ENCODE measurements at places on chromosomes 4 and X.

GRCh38 chr4:101065346-101065745, 282.0 kb downstream of the PPP3CA start:
- DNase-seq = no peak

DNA sequence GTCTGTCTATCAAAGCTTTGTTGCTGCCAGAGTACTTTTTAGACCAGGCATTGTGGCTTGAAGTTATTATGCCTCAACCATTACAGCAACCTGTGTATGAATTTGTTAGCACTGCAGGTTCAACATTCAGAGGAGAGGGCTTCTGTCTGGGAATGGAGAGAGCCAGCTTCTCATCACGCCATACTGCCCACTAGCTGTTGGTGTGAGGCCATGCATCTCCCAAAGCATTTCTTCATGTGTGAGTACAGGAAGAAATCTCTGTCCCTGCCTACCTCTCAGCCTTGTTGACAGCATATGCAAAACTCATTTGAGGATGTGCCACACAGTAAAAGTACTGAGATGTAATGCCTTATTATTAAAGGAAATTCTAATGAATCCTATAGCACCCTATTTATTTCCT, 76.9 kb upstream of the PPARGC1A start:
- peak; percentile 15 for DNase-seq

- no peak for DNase-seq
Observed at GRCh38 chrX:10193587-10193986, 36.8 kb downstream of the CLCN4 start.

- DNase-seq = peak; percentile 41
Observed at GRCh38 chrX:40009890-40010289, 87.9 kb downstream of the BCOR start.

DNA sequence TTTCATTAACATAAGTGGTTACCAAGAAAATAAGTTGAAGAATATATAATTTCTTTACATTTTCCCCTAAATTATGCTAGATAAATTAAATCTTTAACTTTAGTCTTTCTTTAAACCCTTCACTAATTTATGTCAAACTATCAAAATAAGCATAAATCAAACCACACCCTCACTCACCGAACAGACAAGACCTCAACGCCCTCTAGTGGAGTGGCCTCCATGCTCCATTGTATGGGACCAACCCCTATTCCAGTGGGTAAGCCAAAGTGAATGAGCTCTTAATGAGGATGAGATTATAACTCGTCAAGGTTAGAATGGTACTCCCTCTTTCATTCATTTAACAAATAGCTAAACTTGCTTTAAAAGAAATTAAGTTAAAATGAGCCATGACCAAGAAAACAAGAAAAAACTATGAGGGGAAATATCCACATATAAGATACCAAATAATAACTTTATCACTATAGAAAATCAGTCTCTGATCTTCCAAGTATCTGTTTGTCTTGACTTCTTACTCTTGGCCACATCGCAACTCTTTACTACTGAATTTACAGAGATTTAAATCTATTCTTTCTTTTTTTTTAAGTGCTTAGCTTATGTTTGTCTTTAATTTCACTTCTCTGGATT, 15.6 kb upstream of the BBS12 start:
- DNase-seq = peak; percentile 55

DNA sequence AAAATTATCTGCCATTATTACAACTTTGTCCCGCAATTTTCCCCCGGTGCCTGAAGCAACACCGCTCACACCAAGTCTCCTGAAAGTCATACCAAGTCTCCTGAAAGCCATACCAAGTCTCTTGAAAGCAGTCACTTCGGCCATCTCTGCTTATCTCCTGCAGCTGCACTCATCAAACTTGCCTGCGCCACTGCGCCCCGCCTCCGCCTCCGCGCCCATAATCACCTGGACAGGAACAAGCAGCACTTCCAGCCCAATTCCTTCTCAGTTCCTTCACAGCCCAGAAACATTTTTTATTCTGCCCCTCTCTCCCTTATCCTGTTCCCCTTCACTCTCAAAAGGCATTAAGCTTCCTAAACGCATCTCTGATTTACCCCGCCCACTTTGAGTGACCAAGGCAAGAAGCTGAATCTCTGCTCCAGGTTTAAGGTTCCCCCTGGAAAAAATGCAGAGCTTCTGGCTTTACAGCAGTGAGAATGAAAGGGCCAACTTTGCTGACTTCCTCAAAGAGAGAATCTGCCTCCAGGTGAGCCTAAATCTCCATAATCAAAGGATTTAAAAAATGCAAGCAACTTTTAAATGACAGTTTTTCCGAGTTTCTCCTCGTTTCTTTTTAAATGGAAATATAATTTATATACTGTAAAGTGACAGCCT, 7.7 kb downstream of the GPR50 start:
- no peak for DNase-seq

GRCh38 chrX:41491267-41492004, 44.3 kb downstream of the NYX start:
- DNase-seq = no peak

DNA sequence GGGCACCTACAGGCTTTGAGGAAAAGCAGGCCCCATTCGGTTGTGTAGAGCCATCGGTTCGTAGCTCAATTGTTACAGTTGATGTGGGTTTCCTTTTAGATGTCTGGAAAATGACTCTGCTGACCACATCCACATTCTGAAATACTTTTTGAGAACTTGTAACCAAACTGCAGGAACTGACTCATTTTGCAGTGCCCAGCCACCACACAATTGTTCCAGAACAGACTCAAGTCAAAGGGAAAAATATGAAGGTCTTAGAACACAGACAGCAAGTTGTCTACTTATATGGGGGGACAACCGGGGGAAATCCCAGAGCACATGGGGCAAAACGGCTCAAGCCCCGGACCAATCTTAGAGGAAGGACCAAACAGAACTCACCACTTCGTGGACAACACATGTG, 557.6 kb upstream of the DIPK2B start:
- no peak for DNase-seq

- no peak for DNase-seq
Observed at GRCh38 chr4:98528882-98529281, 129.5 kb downstream of the TSPAN5 start.

GRCh38 chr4:3502941-3503936, 29.0 kb downstream of the LRPAP1 start:
- DNase-seq = no peak

- DNase-seq = no peak
Observed at GRCh38 chr4:125280892-125281403, 33.8 kb upstream of the FAT4 start.

- no peak for DNase-seq
Observed at GRCh38 chr4:1685235-1686150, 1.4 kb upstream of the FAM53A start.

- no peak for DNase-seq
Observed at GRCh38 chrX:120036704-120037103, 40.8 kb downstream of the RHOXF2B start.

GRCh38 chr4:74623041-74623440, 171.3 kb downstream of the BTC start:
- peak; percentile 2 for DNase-seq

GRCh38 chrX:5176766-5177165, 1051.9 kb downstream of the NLGN4X start:
- no peak for DNase-seq

- DNase-seq = no peak
Observed at GRCh38 chr4:154822775-154823174, 41.7 kb downstream of the RBM46 start.

DNA sequence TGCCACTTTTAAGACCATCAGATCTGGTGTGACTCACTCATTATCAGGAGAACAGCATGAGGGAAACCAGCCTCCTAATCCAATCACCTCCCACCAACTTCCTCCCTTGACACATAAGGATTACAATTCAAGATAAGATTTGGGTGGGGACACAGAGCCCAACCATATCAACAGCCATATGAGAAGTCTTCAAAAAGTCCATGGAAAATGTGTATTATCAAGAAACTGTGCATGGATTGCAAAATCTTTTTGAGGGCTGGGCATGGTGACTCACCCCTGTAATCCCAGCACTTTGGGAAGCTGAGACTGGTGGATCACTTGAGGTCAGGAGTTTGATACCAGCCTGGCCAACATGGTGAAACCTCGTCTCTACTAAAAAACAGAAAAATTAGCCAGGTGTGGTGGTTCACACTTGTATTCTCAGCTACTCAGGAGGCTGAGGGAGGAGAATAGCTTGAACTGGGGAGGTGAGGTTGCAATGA, 17.8 kb upstream of the RPL39 start:
- DNase-seq = no peak

GRCh38 chrX:889966-890651, 259.5 kb downstream of the SHOX start:
- no peak for DNase-seq

- DNase-seq = no peak
Observed at GRCh38 chrX:144901521-144901920, 345.8 kb upstream of the SPANXN1 start.

DNA sequence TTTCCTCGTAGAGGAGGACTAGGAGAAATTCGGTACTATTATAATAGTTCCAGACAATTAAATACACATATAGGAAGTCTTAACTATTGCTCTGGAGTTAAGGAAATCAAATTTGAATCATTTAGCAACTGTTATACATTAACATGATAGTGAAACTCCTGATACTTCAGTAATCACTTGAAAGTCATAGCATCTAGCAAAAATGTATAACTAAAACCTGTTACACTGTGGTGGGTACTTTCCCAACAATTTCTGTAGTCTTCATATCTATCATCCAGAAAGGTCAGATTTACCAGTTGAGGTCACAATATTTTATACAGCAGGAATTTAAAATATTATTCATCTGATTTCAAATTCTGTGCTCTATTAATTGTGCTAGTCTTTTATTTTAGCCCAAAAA, 669.6 kb upstream of the PCDH10 start:
- no peak for DNase-seq

DNA sequence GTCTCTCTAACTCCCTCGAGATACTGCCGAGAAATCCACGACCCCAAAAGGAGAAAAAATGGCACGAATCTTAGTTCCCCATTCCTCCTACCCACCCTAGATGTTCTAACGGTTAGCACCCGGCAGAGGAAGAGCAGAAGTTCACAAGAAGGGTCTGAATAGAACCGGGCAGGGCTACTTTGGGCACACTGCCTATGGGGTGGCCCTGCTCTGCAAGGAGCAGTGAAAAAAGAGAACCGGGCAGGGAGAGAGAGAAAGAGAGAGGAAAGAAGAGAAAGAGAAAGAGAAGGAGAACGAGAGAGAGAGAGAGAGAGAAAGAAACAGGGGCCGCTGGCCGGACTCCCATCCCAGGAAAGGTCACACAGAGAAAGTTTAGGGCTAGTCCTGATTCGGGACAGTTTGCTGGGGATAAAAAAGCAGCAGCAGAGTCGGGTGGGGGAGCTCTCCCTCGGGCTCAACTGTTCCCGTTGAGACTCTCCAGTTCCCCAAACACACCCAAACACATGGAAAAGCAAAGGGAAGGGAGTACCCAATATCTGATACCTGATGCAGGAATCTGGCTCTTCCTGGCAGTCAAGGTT, 468 bp downstream of the GLA start:
- DNase-seq = no peak

DNA sequence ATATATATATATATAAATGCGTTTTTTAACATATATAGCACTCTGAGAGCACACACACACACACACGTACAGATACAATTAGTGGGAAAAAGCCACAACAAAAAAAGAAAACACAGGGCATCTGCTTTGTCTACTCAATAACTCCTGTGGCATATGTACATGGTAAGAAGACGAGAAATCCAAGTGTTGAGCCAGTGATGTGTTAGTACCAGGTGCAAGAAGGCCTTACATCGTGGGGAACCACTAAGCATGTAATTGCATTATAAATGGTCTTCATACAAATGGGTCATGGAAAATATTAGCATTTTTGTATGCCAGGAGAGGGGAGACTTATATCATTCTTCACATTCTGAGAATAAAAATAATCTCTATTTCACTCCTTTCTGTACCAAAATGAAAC, 62.7 kb upstream of the FAM47B start:
- DNase-seq = no peak

- no peak for DNase-seq
Observed at GRCh38 chr4:36997727-36998126, 246.8 kb upstream of the NWD2 start.

- no peak for DNase-seq
Observed at GRCh38 chr4:98345838-98346237, 84.7 kb downstream of the RAP1GDS1 start.

Measured in SK-N-DZ (cell line).